ENCODE measurements at places on chromosomes 1 and 21. TPM values are rescaled to one million over a fixed set of nuclear protein-coding genes. Genes with fewer than 3 reads are reported as not detected.
A peak's percentile ranks its signal among the peaks of the same experiment; 100 is the strongest.

DNA sequence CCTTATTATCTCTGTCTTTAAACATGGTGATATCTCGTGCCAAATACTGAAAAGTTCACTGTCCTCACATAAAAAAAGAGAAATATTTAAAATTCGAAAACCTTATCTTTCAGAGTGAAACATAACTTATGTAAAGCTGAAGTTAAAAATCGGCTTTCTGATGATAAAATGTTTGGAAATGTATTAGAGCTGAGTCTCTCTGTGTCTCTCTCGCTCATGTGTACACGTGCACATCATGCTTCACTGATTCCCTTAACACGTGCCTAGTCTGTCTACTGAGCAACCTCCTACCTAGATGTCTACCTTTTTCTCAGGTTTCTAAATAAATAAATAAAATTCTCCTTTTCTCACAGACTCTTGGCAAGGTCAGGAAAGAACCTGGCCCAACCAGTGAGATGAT lies 17.1 kb downstream of the HHIPL2 start:
- H3K27me3 ChIP-seq: no peaks in the 10 kb centered on the region
- H3K4me3 ChIP-seq: no peak overlapping the region
- no peak overlapping the region for H3K27ac ChIP-seq
- DNase-seq: no peak
- no peaks in the 10 kb centered on the region for H3K36me3 ChIP-seq

The PDZK1 gene
- 7.4 TPM for total RNA-seq

- H3K36me3 ChIP-seq: peaks cover 65% of the 10 kb centered on the region
- H3K27me3 ChIP-seq: no peaks in the 10 kb centered on the region
- H3K4me3 ChIP-seq: no peak overlapping the region
- no peaks in the 10 kb centered on the region for H3K4me1 ChIP-seq
Measured at GRCh38 chr1:10168912-10169514, 41.4 kb upstream of the KIF1B start.

The SELP gene
- 43.2 TPM for total RNA-seq

- H3K36me3 ChIP-seq: no peaks in the 10 kb centered on the region
- peak overlapping the region; percentile 85 for H3K4me3 ChIP-seq
- peaks cover 9% of the 10 kb centered on the region for H3K4me1 ChIP-seq
- peak overlapping the region; percentile 97 for H3K27ac ChIP-seq
- no peaks in the 10 kb centered on the region for H3K27me3 ChIP-seq
- no peak for DNase-seq
Measured at GRCh38 chr1:53837646-53837923, 511 bp downstream of the NDC1 start.

DNA sequence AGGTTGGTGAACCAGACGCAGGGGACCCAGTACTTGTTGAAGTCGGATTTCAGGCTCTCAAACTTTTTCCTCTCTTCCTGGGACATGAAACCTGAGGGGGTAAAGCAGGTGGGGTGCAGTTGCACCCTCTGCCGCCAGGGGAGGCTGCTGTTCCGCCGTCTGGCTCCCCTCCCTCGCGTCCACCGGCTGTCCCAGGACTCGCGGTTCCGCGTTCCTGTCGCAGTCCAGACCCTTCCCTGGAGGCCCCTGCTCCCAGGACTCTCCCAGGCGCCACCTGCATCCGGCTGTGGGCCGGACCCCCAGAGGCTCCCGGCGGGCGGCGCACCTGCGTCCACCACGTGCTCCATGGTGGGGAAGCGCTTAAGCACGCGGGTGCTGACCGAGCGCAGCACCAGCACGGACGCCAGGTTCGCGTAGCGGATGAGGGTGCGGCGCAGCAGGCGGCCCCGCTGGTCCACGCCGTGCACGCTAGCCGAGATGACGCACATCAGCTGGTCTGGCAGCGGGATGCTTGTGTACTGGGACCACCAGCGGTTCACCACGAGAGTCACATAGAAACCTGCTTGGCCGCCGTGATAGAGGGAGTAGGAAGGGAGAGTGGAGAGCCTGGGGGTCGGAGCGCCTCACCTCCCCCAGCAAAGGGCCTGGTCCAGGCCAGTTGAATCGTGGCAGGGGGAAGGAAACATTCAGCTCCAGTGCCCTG lies 1.7 kb downstream of the BEST4 start:
- no peaks in the 10 kb centered on the region for H3K36me3 ChIP-seq
- H3K27ac ChIP-seq: peak overlapping the region; percentile 74
- H3K4me3 ChIP-seq: peak overlapping the region; percentile 78
- no peaks in the 10 kb centered on the region for H3K27me3 ChIP-seq
- DNase-seq: no peak
- H3K4me1 ChIP-seq: peaks cover 30% of the 10 kb centered on the region
